ENCODE measurements at places on chromosomes 2 and 18.

GRCh38 chr18:63570721-63571120 lies 16.4 kb upstream of the SERPINB13 start:
- no peak for DNase-seq

DNA sequence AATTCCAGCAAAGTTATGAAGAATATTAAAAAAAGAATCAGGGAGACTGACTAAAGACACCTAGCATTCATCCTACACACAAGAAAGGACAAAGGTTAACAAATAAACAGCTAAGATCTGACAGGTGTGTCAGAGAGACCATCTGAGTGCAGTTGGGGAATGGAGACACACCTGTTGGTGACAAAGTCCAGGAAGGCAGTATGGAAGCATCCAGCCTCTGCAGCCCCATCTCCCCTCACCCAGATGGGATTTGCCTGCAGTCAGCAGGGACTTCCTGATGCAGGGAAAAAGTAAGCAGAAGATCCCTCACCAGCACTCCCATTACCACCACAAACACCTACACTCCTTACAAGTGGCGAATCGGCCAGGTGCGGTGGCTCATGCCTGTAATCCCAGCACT lies 37.9 kb downstream of the USP34 start:
- DNase-seq = no peak

DNA sequence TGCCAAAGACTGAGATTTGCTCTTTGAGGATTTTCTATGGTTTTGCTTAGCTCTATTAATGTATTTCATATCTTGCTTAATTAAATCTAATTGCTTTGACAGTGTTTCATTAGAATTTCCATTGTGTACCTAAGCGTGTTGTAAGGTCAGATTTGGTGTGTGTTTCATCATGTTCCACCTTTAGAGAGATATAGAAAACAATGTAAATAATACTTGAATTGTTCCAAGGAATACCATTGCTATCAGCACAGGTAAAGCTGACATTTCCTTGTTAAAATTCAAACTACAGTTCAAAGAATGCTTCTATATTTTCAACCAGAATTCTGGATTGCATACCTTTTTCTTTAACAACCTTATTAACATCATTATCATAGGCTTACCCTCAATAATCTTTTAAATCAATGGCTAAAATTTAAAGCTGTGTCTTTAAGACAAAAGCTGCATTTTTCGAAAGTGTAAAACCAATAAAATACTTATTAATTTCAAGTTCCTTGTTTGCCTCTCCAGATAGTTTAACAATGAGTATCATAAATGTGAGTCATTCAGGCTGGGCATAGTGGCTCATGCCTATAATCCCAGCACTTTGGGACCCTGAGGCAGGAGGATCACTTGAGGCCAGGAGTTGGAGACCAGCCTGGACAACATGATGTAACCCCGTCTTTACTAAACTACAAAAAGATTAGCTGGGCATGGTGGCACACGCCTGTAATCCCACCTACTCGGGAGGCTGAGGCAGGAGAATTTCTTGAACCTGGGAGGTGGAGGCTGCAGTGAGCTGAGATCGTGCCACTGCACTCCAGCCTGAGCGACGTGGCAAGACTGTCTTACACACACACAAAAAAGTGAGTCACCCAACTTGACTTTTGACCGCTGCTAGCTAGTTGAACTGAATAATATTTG lies 188.0 kb upstream of the PKDCC start:
- DNase-seq = no peak

- no peak for DNase-seq
Observed at GRCh38 chr2:212906620-212907019, 244.8 kb downstream of the IKZF2 start.

DNA sequence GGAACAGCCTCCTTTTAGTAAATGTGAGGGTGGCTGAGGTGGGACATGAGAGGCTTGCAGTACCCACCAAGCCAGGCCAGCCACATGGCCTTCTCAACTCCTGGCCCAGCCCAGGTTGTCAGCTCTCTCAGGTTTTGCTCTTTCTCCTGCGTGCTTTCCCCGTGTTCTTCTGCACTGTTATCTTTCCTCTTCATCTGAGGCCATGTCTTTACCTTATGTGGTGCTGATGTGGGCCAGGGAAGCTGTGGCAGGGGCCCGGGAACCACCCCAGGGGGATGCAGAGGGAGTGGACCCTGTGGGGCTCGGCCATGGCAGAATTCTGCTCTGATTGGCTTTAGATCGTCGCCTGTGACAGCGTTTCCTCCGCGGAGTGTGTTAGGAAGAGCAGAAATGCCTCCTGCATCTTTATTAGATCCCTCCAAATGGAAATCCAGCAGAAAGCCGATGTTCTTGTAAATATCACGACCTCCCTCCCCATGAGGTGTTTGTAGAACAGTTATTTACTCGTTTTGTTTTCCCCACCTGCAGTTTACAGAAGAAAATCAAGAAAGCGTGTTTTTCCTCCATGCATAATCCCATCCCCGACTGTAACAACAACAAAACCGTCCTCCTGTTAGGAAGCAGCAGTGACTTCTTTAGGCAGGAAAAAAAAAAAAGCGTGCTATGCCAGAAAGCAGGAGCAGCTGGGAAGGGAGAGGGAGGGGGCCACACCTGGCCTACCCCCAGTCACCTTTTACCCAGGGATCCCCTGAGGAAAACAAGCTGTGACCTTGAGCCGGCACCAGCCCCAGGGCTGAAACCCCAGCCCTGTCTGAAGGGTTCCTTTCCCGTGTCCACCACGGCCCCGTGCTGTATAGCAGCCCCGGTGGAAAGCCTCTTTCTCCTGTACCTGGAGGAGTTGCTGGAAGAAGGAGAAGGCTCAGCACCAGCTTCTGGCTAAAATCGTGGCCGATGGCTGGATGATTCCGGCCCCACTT lies 54.8 kb downstream of the HPCAL1 start:
- DNase-seq = no peak

GRCh38 chr18:23115683-23116096 lies 19.6 kb upstream of the CABLES1 start:
- DNase-seq = no peak

DNA sequence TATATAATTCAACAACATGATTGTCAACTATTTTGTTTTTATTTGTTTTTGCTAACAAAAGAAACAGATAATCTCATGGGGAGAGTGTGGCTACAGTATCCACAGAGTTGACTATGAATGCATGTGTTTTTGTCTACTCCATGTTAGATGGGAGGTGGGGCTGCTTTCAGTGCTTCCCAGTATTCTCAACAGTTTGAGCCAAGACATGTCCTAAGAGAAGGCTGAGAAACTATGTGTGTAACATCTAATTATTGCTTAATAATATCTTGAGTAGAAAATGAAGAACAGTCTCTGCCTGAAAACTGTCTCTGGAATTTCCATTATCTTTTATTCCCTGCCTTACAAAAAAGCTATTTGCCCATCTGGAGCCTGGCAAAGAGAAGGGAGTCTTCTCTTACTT lies 178.8 kb upstream of the MMADHC start:
- DNase-seq = no peak

- DNase-seq = no peak
Observed at GRCh38 chr18:191725-192124, 33.4 kb downstream of the USP14 start.

DNA sequence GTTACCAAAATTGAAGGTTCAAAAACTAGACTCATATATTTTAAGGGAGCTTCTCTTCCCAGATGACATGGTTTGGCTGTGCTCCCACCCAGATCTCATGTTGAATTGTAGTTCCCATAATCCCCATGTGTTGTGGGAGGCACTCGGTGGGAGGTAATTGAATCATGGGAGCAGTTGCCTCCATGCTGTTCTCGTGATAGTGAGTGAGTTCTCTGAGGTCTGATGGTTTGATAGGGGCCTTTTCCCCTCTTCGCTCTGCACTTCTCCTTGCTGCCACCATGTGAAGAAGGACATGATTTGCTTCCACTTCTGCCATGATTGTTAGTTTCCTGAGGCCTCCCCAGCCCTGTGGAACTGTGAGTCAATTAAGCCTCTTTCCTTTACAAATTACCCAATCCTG lies 140.1 kb downstream of the MAIP1 start:
- DNase-seq = no peak

GRCh38 chr18:55245211-55245614 lies 286.0 kb upstream of the CCDC68 start:
- no peak for DNase-seq

DNA sequence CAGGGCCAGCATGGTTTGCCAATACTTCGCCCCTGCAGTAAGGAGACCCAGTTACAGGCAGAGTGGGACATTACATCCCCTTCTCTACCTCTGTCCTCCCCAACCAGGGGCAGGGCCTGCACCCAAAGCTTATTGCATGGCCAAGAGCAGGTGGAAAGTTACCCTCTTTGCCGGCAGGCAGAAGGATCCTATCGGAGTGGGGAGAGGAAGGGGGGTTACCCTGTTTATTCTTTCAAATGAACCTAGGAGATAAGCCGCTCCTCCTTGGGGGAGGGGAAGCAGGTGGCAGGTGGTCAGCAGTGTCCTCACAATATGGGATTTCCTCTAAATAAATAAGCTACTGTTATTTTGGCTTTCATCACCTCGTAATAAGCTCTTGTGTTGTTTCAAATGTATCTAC lies 53.9 kb downstream of the SPATS2L start:
- DNase-seq = peak; percentile 57

DNA sequence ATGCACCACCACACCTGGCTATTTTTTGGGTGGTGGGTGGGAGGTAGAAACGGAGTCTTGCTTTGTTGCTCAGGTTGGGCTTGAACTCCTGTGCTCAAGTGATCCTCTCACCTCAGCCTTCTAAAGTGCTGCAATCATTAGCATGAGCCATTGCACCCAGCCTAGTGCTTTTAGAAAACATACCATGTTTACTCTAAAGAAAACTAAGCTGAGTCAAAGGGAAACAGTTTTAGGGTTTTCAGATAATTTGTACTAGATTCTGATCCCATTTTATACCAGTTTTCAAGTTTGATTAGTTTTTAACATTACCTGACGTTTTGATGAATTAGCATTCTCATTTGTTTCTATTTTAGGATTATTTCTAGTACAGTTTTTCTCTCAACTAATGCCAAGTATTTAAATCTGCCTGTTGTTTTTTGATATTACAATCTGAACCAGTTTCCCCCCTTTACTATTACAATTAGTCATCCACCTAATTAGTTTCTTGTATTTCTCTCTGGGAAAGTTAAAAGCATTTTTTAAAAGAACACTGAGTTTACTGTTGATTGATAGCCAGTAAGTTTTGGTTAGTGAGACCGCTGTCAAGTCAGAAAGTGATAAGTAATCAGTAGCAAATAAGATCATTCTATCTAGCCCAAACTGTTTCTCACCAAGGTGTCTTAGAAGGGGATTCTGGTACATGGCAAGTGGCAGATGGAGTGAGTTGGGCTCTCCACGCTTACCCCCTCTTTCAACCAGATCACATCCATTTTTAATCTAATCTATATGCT lies 24.2 kb upstream of the TBR1 start:
- DNase-seq = no peak

DNA sequence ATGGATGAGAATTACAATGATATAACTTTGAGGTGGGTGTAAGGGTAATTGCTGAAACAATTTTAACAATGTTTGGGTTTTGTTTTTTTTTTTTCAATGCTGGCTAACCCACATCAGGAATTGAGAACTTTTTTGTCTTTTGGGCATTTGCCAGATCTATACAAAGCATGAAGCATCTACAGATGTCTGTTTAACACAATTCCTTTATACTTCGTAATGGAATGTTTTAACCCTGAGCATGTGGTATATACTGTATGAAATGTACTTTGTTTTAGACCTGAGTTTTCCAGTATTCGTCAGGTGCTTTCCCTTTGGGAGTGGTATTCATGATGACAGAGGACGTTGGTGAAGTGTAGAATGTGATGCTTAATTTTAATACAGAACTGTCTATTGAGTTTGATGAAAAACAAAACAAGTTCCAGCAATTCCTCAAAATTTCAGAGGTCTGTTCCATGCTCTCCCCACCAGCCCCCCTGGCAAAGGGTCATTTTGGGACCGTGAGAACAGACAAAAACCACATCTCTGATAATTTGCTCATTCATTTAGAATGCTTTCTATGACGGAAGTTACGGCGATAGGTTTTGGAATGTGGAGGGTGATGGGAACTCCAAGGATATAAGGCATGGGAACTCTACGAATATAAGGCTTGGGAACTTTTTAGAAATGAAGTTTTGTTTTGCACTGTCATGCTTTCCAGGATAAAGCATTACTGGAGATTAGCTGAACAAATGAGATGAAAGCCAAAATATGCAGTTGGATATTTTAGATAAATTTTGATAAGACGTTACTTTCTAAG lies 14.1 kb downstream of the LIMS1 start:
- no peak for DNase-seq

DNA sequence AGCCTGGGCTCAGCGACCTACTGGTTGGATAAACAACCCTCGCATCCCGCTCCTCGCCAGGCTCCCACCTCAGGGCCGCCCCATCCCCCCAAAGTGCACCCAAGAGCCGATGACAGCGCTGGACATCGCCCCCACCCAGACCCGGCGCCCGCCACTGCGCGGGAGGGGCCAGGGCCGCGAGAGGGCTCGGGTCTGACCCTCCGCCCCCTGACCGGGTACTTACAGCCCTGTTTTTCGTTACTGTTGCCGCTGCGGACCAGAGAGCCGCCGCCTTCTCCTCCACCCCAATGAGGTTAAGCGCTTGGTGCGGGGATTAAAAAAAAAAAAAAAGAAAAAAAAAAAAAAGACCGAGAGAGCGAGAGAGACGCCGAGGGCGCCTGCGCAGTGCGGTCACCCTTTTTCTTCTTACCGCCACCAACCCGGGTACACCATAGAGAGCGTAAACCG lies at the start of gene CLASP1:
Gene CLASP1, minus strand, starts transcription at position 314 of the 447 bp plus-strand sequence. CDS start 43,567 bp downstream, outside the sequence.
- no peak for DNase-seq

- no peak for DNase-seq
Observed at GRCh38 chr2:60423505-60423904, 129.9 kb downstream of the BCL11A start.

- no peak for DNase-seq
Observed at GRCh38 chr2:240166761-240167587, 26.5 kb upstream of the OTOS start.

DNA sequence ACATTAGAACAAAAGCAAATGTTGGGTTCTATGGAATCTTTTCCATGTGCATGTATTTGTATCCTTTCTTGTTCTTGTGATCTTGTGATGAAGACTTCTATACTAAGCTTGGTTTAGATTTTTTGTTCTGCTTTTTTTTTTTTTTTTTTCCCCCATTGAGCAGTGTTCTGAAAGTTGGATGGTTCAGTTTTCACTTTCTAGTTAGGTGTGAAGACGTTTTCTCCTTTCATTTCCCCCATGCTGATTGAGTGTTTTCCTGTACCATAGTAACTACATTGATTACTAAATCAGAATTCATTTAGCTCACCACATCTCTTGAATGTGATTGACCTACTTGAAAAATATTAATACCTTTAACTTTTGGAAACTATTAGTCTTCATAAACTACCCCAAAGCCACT lies 34.1 kb downstream of the NOP58 start:
- DNase-seq = no peak

- DNase-seq = peak; percentile 56
Observed at GRCh38 chr2:38095079-38095995, 19.4 kb upstream of the CYP1B1 start.

DNA sequence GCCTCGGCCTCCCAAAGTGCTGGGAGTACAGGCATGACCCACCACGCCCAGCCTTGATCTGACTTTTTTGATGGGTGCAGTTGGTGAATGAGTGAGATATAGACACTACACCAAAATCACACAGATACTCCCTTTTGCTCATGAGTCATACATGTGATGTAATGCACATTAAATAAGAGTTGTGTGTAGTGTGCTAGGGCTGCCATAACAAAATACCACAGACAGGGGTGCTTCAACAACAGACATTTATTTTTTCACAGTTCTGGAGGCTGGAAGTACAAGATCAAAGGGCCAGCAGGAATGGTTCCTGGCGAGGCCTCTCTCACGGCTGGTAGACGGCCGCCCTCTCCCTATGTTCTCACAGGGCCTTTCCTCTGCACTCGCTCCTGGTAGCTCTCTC lies 46.6 kb downstream of the GBX2 start:
- DNase-seq = no peak

GRCh38 chr18:49476664-49477411 lies 10.2 kb downstream of the C18orf32 start:
- DNase-seq = no peak

- no peak for DNase-seq
Observed at GRCh38 chr2:27218614-27219013, 1.4 kb downstream of the CAD start.
